ENCODE measurements at places on chromosomes 11 and 22.

- peak; percentile 46 for DNase-seq
These were observed 62.1 kb upstream of the AMOTL1 start for GRCh38 chr11:94705891-94706615.

GRCh38 chr22:47275605-47276449, 513.4 kb downstream of the TBC1D22A start:
- no peak for DNase-seq

- no peak for DNase-seq
These were observed 27.8 kb upstream of the GGTLC2 start for GRCh38 chr22:22616636-22617035.

DNA sequence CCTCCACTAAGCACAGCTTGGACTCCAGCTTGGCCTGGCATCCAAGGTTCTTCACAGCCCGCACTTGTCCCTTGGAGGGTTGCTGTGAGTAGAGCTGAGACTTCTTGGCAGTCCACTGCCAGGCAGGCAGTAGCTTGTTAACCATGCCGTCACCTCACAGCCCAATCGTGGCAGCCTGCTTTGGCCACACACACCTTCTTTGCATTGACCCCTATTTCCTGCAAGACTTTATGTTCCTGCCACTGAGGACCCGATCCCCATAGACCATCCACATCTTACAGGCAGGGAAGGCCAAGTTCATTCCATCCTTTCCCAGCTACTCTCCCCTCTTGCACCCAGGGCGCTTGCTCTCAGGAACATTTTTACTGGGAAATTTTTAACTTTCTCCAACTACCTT, 2.5 kb upstream of the PYGM start:
- DNase-seq: no peak

DNA sequence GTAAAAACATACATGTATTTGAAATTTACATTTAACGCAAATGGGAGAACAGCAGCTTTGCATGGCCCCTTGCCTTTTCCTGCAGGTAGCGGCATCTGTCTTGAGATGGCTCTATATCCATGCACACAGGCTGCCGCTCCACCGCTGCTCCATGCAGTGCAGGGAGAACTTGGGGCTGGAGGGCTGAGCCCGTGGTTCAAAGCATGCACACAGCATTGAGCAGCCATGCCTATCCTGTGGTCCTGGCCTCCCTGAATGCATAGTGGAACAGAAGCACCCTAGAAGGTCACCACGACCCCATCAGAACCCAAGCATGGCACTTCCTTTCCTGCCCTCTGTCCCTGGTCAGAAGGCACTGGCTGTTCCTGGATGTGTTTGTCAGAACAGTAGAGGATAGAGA, 35.0 kb upstream of the TP53I11 start:
- DNase-seq: no peak

GRCh38 chr11:72935700-72936099, 121.5 kb downstream of the ATG16L2 start:
- no peak for DNase-seq

GRCh38 chr22:26615830-26616435, 1.9 kb downstream of the CRYBB1 start:
- no peak for DNase-seq

DNA sequence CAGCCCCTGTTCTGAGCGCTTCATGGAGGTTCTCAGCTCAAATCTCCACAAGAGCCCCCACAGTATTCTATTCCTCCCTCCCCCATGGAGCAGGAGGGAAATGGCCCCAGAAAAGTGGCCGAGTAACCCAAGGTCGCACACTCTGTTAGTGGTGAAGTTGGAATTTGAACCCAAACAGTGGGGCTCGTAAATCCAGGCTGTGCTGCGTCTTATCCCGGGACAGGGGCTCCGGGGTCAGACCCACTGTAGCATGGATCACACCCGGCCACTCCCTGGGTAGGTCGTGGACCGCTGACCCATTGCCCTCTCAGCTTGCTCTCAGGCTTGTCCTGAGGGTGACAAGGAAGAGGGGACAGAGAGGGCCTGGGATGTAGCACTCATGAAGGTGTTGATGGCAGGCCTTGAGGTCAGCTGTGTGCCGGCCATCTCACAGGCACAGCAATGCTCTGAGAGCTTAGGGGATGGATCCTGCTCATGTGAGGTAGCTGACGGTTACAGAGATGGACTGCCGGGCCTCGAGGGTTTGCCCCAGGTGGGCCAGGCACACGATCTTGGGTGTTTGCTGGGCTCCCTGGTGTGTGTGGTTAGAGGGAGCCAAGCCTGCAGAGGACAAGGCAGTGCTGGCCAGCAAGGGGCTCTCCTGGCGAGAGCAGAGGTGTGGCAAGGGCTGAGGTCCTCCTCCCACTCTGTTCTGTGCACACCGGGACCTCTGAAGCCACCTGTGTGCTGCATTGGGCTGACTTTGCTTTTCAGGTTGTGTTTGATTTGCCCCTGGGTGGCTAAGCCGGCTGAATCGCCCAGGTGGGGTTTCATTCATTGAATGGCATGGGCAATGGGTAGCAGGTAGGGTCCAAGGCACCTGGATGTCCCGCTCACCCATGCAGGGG, 2.3 kb upstream of the FGF19 start:
- DNase-seq: no peak

DNA sequence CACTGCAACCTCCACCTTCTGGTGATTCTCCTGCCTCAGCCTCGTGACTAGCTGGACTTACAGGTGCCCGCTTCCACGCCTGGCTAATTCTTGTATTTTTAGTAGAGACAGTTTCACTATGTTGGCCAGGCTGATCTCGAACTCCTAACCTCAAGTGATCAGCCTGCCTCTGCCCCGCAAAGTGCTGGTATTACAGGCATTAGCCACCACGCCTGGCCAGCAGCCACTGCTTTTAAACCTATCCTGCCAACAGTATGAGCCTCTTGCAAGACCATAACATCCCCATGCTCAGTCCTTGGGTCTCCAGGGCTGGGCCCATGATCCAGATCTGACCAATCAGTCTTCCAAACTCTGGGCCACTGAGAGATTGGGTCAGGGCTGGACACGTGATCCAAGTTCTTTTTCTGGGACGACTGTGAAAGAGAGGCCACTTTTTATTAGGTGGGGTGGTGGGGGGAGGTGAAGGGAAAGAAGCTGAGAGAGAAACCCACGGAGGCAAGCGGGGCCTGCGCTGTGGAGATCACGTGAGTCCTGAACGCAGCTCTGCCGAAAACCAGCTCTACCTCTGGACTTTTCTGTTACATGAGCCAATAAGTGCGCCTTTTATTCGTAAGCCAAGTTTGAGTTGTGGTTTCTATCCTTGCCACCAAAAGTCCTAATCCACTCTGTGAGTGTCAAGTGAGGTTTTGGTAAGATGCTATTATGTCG, 17.9 kb downstream of the ASPHD2 start:
- no peak for DNase-seq

GRCh38 chr11:73114110-73114834, 27.8 kb downstream of the FCHSD2 start:
- DNase-seq: no peak

DNA sequence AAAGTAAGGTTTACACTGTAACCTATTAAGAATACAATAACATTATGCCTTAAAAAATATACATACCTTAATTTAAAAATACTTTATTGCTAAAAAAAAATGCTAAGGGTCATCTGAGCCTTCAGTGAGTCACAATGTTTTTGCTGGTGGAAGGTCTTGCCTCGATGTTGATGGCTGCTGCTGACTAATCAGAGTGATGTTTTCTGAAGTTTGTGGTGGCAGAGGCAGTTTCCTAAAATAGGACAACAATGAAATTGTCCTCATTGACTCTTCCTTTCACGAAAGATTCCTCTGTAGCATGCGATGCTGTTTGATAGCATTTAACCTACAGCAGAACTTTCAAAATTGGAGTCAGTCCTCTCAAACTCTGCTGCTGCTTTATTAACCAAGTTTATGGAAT, 97.6 kb downstream of the FAT3 start:
- DNase-seq: peak; percentile 58

DNA sequence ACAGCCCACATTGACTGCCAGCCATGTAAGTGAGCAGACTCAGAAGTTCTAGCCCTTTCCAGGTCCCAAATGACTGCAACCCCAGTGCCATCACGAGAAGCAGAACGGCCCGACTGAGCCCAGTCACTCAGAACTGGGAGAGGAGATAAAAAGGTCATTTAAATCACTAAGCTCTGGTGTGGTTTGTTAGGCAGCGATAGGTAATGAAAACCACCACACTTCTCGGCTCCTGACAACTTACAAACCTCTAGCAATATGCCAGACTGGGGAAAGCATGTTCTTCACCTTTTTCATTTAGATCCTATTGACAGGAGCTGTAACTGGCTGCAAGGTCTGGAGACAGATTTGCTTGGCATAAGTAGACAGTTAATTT, 6.7 kb downstream of the SLC15A3 start:
- DNase-seq: no peak

- DNase-seq: peak; percentile 17
These were observed 13.7 kb downstream of the NFRKB start for GRCh38 chr11:129881570-129882170.

GRCh38 chr11:68270196-68271022, 1.4 kb downstream of the C11orf24 start:
- no peak for DNase-seq

DNA sequence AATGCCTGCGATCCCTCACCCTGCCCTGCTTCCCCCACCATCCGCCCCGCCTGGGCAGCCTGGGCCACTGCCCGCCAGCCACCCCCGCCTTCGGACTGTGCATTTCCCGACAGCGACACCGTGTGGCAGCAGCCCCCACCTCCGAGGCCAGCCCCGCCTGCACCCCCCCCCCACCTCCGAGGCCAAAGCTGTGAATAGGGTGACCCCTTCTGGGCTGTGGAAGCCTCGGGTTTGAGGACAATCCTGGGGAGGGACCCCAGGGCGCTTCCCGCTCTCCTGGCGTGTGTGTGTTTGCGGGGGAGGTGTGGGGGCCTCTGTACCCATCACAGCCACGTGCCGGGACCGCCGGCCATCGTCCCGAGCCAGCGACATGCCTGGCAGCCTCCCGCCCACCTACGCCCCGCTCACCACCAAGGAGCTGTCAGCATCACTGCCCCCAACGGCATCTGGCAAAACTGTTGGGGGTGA, 33.8 kb upstream of the PPARA start:
- DNase-seq: peak; percentile 83

- peak; percentile 59 for DNase-seq
These were observed 62.1 kb upstream of the ARFGAP3 start for GRCh38 chr22:42919199-42919598.

DNA sequence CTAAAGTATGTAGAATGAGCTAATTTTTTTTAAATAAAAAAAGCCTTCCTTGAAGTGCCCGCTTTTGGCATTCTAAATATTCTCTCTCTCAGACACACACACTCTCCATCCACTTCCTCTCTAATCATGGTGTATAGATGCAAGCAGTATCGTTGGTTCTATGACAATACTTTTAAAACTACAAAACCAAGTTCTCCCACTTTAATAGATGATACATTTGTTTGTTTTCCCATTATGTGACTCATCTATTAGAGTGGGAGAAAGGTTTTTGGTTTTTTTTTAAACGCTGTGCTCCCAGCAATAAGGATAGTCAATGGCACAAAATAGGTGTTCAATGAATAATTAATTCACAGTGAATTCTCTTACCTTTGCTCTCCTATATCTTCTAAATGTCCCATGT, 44.6 kb downstream of the FZD4 start:
- no peak for DNase-seq

DNA sequence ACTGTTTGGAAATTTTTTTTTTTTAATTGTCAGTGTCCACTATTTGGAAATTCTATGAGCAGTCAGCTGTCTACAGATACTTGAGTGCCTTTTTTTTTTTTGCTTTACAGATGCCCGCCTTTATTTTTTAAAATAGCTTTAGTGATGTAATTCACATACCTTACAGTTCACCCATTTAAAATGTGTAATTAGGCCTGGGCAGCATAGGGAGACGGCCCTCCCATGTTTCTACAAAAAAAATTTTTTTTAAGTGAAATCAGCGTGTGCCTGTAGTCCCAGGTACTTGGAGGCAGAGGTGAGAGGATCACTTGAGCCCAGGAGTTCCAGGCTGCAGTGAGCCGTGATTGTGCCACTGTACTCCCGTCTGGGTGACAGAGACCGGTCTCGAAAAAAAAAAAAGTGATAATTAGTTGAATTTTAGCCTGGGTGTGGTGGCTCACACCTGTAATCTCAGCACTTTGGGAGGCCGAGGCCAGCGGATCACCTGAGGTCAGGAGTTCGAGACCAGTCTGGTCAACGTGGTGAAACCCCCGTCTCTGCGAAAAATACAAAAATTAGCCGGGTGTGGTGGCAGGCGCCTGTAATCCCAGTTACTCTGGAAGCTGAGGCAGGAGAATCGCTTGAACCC, 1.5 kb downstream of the ZNF143 start:
- DNase-seq: peak; percentile 47

- no peak for DNase-seq
These were observed 39.6 kb downstream of the BUD13 start for GRCh38 chr11:116733043-116733755.

DNA sequence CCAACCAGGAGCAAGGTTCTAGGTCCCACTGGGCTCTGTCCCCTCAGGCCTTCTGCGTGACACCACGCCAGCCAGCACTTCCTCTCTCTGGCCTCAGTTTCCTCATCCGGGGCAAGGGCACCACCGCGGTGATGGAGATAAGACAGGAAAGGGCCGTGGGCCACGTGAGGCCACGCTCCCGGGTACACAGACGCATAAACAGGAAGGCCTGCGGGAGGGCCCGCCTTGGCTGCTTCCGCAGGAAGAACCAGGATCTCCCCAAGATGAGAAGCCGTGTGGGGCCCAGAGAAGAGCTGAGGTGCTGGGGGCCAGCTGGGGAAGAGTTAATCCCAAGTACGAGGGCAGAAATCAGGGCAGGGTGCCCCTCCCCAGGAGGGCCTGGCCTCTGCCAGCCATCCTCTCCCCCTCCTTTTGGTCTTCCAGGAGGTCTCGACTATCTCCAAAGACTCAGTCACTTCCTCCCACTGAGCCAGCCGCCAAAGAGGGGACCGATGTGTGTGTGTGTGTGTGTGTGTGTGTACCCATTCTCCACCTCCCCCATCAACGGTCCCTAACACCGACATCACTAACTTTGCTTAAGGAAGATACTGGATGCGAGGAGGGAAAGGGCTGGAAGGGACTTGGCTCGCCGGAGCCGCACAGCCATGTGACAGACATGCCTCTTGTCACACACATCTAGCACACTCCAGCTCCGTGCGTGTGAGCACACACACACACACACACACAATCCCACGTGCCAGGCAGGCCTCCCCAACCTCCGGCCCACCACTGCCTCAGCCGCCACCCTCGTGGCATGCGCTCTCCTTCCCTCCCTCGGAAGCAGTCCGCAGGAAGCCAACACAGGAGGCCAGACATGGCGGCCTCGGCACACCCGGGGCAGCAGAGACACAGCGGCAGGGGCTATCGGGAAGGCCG, 1.4 kb downstream of the MFNG start:
- DNase-seq: no peak

- no peak for DNase-seq
These were observed 21.7 kb downstream of the SLC35F2 start for GRCh38 chr11:107836851-107837250.

DNA sequence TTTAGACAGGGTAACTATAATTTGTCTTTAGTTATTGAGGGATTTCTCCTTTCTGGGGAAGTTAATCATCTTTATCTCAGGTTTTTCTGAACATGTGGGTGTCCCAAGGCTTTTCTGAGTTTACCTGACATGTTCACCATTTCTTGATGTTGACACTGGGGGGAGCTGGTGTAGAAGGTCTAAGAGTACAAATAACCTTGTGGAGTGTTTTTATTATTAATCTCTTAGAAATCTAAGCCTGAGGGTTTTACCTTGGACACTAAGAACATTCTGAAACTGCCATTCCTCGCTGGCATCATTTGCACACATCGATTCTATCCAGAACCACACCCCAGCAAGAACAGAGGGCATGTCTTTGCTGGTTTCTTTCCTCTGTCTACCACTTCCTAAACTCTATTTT, 15.6 kb upstream of the C11orf91 start:
- DNase-seq: peak; percentile 46

All from AG10803 (cell line).